ENCODE measurements at places on chromosomes 1 and 21.

DNA sequence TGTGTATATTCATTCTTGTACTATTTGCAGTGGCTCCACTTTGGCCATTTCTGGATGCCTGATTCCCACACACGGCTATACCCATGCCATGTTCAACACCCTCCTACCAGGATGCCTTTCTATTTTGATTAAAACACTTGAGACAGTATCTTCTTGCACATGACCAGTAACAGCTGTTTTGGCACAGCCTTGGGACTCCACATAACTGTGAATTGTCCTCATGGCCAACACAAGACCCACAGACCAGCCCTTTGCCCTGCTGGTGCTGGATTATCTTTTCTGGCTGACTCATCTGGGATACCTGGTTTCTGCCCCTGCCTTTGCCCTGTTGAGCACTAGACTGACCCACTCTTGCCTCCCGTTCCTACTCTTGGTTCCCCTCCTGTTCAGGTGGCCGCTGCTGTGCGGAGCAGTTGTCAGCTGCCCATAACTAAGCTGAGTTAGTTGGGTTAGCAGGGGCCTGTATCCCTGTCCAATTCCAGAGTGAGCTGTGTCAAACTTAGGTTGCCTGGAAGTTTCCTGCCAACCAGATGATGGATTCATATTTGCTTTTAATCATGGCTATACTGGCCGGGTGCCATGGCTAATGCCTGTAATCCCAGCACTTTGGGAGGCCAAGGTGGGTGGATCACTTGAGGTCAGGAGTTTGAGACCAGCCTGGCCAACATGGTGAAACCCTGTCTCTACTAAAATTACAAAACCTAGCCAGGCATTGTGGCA is 10.8 kb upstream of the EYA3 start:
- DNase-seq = peak; percentile 25

DNA sequence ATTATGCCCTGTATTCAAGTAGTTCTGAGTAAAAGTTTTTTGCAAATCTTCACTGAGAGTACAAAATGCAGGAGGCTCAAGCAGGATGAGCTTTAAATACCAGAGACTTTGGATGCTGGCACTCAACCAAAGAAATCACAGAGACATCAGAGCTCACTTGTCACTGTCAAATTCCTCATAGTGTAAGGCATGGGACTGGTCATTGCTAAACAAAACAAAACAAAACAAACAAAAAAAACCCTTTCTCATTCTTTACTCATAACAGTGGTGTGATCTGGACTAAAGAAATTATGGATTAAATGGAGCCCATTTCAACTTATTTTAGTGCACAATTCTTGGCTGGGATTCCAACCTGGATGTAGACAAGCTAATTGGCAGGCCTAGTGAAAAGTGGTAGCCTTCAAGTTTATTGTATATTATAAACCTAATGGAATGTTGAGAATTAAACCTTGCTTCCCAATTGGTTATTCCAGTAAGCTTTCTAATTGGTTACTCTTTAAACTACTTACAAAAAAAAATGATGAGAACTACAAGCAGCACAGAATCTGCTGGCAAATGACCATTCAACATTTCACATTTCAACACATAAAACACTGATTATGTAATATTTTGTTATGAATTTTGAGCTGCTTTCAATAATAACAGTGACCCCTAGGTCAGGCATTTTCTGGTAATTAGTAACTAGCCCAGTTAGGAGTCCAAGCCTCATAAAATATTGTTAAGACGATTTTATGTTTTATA is 30.6 kb upstream of the NEK7 start:
- peak; percentile 51 for DNase-seq

GRCh38 chr21:29549614-29550013 is 250.9 kb downstream of the BACH1 start:
- no peak for DNase-seq

GRCh38 chr1:239219679-239220078 is 166.7 kb upstream of the CHRM3 start:
- no peak for DNase-seq

- DNase-seq = no peak
These were observed 557.2 kb downstream of the MATN1 start for GRCh38 chr1:30166174-30166573.
